ENCODE measurements at places on chromosomes 16 and 17. TPM values are rescaled to one million over a fixed set of nuclear protein-coding genes. Genes with fewer than 3 reads are reported as not detected.

DNA sequence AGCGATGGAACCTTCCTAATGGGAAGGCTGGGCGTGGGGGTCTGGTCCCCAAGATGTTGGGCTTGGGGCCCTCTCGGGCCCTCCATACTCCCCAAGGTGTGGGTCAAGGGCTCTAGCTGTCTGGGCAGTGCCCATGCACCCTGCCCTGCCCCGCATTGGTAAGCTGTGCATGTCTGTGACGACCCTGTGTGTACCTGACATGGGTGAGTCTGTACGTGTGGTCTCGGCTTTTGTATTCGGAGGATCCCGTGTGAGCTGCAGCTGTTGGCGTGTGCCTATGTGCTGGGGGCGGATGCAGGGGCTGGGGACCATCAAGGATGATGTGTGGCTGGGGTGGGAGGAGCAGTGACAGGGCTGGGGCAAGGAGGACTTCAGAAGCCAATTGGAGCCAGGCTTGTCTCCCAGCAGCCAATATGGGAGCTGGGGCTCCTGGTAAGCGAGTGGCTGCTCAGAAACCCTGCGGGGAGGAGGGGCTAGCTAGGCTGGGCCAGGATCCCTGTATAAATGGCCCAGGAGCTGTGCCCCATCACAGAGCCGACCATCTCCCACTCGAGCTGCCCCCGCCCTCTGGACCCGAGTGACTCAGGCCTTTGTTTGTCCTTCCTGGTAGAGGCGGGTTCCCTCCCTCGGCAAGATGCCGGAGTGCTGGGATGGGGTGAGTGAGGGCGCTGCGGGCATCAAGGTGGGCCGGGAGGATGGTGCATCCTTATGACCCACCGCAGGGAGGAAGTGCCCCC, at the start of gene NDRG4:
NDRG4 (plus strand) TSS at position 529 of the 737 bp plus-strand sequence; CDS start at position 635, 106 bp downstream.
- DNase-seq = peak; percentile 52
- peaks cover 16% of the 10 kb centered on the region for H3K27me3 ChIP-seq
- no peaks in the 10 kb centered on the region for H3K36me3 ChIP-seq
- peaks cover 2% of the 10 kb centered on the region for H3K4me1 ChIP-seq
- no peak within 1 kb of the TSS for H3K27ac ChIP-seq

- no peaks in the 10 kb centered on the region for H3K36me3 ChIP-seq
- no peak overlapping the region for H3K4me3 ChIP-seq
- no peaks in the 10 kb centered on the region for H3K27me3 ChIP-seq
- H3K4me1 ChIP-seq = no peaks in the 10 kb centered on the region
- DNase-seq = no peak
Measured at GRCh38 chr17:54932711-54933110, 32.1 kb downstream of the TOM1L1 start.

CRHR1 gene
- total RNA-seq = not detected

TBC1D26 gene
- total RNA-seq = 2.4 TPM

HBQ1 gene
- not detected for total RNA-seq

DNA sequence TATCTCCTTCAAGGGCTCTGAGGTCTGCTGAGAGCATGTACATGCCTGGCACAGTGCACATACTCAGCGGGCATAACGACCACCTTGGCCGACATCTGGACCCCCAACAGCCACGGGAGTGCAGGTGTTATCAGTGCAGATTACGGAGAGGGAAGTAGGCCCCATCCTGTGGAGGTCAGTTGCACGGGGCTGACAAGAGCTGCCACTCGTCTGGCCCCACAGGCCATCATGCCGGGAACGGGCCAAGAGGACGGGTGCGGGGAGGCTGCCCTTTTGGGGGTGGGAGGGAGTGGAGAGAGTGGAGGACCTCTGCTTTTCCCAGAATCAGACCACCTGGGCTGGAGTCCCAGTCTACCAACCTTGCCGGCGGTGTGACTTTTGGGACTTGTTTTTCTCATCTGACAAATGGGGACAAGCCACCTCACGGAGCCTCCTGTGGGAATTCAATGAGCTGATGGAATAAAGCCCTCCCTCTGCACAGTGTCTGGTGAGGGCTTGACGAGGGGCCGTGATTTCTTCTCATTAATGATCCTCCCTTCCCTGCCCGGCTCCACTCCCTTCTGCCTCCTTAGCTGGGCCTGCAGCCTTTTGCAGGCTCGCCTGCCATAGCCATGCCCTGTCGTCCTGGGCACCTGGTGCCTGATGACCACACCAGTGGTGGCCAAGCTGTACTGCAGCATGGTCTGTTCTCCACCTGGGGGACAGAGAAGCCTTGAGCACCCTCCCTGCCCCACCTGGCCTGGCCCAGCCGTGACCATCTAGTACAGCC, 4.6 kb downstream of the PRSS33 start:
- H3K36me3 ChIP-seq = no peaks in the 10 kb centered on the region
- H3K27me3 ChIP-seq = peaks cover 14% of the 10 kb centered on the region
- H3K4me3 ChIP-seq = no peak overlapping the region
- no peak overlapping the region for H3K27ac ChIP-seq

GRCh38 chr16:68066763-68067162, 18.4 kb upstream of the NFATC3 start:
- peaks cover 20% of the 10 kb centered on the region for H3K36me3 ChIP-seq
- DNase-seq = no peak
- H3K27ac ChIP-seq = no peak overlapping the region
- no peak overlapping the region for H3K4me3 ChIP-seq
- peaks cover 4% of the 10 kb centered on the region for H3K27me3 ChIP-seq

MT1G gene
- total RNA-seq = not detected

GRCh38 chr16:48365025-48365600, 20.1 kb downstream of the SIAH1 start:
- DNase-seq = no peak
- no peaks in the 10 kb centered on the region for H3K36me3 ChIP-seq
- H3K4me1 ChIP-seq = peaks cover 50% of the 10 kb centered on the region
- H3K4me3 ChIP-seq = peak overlapping the region; percentile 85

HID1 gene
- 157 TPM for total RNA-seq

SMIM5 gene
- 1.1 TPM for total RNA-seq

- peaks cover 19% of the 10 kb centered on the region for H3K36me3 ChIP-seq
- H3K27ac ChIP-seq = no peak overlapping the region
- H3K4me1 ChIP-seq = no peaks in the 10 kb centered on the region
- peaks cover 7% of the 10 kb centered on the region for H3K27me3 ChIP-seq
Measured at GRCh38 chr16:49521734-49522325, 148.2 kb downstream of the C16orf78 start.

P2RX5 gene
- 0.36 TPM for total RNA-seq
